Stimulated activated CD4-positive, alpha-beta T cell treated with anti-CD3 and anti-CD28 coated beads, Interleukin-1b, Interleukin-23, amount 100 ng/mL, for 48 hours (primary cell): ENCODE measurements at places on chromosomes 1 and 21.

DNA sequence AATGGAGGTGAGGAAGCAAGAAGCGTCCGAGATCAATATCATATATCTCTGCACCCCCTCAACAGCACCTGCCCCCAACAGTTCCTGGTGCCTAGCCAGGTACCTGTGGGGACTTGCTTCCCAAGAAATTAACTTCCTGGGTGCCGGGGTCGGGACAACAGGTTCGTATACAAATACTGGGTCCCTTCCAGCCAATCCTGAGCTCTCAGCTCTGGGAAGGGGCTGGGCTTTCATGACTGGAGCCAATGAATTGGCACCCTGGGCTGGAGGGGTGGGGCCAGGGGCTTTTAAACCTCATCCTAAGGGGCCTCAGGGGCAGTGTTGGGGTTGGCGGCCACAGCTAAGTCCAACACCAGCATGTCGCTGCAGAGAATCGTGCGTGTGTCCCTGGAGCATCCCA lies at the start of gene PADI3:
Gene PADI3, plus strand, starts transcription at position 318 of the 400 bp plus-strand sequence. Its CDS starts 40 bp downstream, at position 358.
- DNase-seq = no peak

DNA sequence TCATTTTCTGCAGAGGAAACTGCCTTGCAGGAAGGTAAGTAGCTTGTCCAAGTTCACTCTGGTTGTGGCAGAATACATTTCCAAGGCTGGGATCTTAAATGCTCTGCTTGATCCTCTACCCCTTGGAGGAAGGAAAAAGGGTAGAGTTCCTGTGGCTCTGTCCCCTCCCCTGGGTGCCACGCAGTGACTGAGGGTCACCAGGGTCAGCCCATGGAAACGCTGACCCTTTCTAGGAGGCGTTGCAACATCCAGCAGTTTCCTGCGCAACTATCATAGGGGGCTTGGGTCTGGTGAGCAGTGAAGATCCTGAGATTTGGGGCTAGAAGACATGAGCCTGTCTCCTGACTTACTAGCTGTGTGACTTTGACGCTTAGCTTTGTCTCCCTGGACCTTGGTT lies 29.4 kb upstream of the EPS8L3 start:
- DNase-seq = no peak

- DNase-seq = no peak
These were observed 13.3 kb downstream of the GPR157 start for GRCh38 chr1:9115351-9116205.

- peak; percentile 6 for DNase-seq
These were observed 44.2 kb upstream of the EXOSC10 start for GRCh38 chr1:11143907-11144306.

DNA sequence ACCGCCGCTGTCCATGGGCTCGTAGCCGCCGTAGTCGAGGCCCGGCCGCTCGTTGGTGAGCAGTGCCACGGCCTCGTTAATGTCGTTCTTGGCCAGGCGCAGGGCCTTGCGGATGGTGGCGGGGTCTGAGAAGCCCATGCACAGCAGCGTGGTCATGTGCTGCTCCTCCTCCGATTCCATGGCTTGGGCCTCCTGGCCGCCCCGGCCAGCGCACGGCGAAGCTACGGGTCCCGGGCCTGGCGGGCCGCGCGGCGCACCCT lies 300 bp downstream of the USP24 start:
- DNase-seq = no peak

GRCh38 chr1:109350182-109350581 lies 43.4 kb upstream of the MYBPHL start:
- no peak for DNase-seq

DNA sequence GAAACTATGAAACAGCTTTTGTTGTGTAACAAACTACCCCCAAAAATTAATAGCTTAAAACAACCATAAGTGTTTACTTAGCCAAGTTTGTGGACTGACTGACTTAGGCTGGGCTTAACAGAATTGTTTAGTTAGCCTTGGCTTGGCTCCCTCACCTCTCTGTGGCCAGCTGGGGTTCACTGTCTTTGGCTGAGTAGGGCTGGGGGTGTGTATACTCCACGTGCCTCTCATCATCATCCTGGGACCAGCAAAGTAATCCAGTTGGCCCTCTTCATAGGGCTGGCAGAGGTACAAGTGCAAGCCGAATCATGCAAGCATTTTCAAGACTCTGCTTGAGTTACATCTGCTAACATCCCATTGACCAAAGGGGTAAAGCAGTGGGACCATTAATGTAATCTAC lies 252.3 kb downstream of the BRINP2 start:
- DNase-seq = no peak

- no peak for DNase-seq
These were observed 8.9 kb upstream of the TNFRSF25 start for GRCh38 chr1:6474815-6475282.

DNA sequence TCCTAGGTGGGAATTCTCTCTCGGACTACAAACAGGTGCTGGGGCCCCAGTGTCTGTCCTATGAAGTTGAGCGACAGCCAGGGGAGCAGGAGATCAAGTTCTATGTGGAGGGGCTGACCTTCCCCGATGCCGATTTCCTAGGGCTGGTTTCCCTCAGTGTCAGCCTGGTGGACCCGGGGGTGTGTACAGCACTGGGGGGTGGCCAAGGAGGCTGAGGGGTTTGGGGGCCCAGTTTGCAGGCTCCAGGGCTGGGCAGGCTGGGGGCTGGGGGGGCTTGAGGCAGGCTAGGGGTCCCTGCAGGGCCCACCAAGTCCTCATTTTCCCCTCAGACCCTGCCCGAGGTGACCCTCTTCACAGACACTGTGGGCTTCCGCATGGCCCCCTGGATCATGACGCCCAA lies 20.3 kb upstream of the PADI3 start:
- DNase-seq = no peak

- no peak for DNase-seq
These were observed 37.0 kb downstream of the COL6A1 start for GRCh38 chr21:46018615-46019014.

- DNase-seq = no peak
These were observed 235.4 kb downstream of the PBX1 start for GRCh38 chr1:164794356-164794755.

DNA sequence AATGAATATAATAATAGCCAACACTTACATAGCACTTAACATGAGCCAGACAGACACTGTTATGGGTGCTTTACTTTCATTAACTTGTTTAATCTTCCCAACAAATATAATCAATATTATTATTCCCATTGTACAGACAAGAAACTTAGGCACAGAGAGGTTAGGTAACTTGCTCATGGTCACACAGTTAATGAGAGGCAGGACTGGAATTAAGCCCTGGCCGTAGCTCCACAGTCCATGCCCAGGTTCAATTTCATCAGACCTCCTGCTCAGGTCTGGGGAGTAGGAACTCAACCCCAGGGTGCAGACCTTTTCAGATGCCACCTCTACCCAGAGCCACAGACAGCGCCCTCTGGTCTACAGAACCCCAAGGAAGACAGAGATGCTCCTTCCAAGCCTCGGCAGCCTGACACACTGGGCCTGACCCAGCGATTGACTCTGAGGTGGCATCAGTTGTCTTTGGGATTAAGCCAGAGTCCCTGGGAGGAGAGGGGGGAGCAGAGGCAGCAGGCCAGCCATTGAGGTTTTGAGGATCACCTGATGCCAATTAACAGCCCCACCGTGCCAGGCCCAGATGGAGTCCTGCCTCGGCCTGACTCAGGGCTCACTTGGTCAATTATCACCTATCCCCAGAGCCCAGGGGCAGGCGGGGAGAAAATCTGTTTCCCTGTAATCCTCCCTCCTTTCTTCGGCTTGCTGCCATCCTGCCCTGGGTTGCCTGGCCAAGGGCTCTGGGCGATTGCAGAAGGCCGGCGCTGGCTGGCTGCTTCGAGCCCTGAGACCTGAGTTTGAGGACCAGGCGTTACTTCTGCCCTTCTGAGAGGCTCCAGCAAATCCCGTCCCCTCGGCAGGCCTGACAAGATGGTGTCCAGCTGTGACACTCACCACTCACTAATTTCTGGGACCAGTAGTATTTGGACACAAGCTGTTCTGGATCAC lies 116.7 kb downstream of the LACTBL1 start:
- DNase-seq = no peak

DNA sequence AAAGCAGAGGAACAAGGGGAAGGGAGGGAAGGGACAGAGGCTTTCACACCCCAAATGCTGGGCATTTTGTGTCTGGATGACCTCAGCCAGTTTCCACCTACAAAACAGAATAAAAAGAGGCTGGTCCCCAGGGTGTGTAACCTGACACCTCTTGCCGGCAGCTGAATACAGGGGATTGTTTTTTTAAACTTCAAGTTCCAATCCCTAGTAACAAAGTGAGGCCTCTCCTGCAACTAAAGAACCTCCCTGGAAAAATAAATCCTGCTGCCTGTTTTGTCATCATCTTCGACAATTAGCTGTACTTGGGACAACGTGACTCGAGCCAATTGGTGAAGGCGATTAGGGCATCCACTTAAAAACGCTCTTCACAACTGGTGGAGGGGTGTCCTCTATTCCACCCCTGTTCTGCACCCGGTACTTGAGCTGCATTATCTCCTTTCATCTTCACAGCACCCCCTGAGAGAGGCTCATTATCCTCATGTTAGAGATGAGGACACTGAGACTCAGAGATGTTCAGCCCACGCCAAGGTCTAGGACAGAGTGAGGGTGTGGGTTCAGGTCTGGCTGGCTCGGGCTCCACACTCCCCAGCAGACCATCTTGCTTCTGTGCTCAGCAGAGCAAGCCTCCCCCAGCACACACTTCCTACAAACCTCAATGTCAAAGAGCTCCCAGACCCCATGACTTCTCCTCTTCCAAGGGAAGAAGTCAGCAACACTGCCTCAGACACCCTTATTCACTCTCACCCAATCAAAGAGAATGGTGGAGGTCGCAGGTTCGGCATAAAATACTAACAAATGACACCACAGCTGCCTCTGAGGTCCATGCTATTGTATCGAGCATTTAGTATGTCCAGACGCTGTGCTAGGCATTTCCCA lies 15.2 kb downstream of the ITPKB start:
- DNase-seq = no peak

GRCh38 chr1:119091618-119092017 lies 48.8 kb downstream of the WARS2 start:
- no peak for DNase-seq

GRCh38 chr1:33127001-33127823 lies 46.3 kb downstream of the AZIN2 start:
- DNase-seq = peak; percentile 100

GRCh38 chr21:45573452-45574035 lies 31.3 kb upstream of the SLC19A1 start:
- DNase-seq = no peak

GRCh38 chr1:55957276-55957675 lies 622.1 kb downstream of the PLPP3 start:
- no peak for DNase-seq

DNA sequence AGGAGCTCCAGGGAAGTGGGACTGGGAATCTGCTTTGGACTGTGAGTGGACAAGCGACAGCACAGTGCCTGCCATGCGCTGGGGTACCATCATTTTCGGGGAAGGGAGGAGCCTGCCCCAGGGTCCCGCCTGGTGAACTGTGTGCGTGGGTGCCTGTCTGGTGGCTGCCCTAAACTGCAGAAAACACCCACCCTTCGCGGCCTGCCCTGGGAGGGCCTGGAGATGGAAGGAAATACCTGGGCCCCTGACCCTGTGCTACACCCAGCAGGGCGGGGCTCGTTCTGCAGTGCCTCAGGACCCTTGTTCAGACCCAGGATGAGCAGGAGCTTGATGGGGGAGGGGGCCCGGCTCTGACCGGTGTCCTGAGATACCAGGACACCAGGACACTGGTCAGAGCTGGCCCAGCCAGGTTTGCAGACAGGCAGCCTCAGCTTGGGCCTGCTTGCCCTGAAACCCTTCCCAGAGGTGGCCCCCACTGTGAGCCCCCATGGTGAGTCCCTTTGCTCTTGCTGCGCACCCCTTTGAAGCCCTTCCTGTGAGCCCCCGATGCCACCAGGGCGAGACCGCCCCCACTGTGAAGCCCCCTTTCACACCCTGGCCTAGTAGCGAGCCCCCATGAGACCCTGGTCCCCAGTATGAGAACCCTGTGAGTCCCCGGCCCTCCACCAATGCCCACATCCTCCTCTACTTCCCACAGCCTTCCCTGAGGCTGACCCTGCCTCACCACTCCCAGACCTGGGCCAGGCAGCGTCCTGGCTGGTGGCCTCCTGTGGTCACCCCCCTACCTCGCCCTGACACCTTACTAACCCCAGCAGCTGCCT lies 2.6 kb downstream of the GJC2 start:
- no peak for DNase-seq

DNA sequence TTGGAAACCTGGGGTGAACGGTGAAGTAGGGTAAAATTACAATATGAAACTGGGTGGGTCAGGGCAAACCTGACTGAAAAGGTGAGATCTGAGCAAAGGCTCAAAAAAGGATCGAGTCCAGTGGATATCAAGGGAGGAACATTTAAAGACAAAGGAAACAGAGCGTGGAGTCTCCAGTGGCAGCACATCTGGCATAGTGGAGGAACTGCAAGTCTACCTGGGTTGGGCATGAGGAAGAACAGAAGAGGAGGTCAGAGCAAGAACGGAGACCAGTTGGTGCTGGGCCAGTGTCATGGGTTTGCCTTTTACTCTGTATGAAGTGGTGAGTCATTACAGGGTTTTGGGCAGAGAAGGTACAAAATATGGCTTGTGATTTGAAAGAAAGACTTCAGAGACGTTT lies 163.7 kb downstream of the NTPCR start:
- DNase-seq = no peak

GRCh38 chr1:48679859-48680258 lies 96.8 kb downstream of the BEND5 start:
- no peak for DNase-seq

DNA sequence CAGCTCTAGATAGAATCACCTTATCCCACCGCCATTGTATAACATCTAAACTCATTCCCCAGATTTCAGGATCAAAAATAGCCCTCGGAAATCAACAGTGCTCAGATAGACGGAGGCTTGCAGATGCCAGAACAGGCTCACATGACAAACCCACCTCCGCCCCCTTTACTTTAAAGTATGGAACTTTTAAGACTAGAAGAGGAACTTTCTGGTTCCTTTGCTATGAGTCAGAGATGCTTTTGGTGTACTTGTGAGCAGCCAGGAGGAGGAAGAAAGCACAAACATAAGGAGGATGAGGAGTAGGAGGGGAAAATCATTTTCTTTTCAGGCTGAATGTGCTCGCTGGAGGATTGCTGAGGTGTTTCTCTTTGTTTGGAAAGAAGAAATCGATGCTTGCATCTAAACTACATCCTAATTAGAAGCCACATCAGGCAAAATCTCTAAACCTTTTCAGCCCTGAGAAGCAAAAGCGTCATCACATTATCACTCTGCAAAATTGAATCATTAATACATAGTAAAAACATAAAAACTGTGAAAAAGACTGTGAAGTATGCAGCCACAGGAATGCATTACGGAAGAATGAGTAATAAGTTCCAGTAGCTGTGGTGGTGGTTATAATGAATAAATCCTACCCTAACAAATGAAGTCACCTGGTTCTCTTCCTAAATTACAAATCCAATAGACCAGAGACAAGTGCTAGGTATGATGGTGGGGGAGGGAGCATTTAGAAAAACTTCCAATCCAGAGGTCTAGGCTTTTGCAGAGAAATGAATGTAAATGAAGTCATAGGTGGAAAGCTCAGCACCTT lies 251.3 kb downstream of the KCNH1 start:
- no peak for DNase-seq
